Stimulated activated CD4-positive, alpha-beta T cell treated with anti-CD3 and anti-CD28 coated beads, TNF-alpha, amount 100 ng/mL, for 1 hour (primary cell): ENCODE measurements at places on chromosomes 2 and 18.

DNA sequence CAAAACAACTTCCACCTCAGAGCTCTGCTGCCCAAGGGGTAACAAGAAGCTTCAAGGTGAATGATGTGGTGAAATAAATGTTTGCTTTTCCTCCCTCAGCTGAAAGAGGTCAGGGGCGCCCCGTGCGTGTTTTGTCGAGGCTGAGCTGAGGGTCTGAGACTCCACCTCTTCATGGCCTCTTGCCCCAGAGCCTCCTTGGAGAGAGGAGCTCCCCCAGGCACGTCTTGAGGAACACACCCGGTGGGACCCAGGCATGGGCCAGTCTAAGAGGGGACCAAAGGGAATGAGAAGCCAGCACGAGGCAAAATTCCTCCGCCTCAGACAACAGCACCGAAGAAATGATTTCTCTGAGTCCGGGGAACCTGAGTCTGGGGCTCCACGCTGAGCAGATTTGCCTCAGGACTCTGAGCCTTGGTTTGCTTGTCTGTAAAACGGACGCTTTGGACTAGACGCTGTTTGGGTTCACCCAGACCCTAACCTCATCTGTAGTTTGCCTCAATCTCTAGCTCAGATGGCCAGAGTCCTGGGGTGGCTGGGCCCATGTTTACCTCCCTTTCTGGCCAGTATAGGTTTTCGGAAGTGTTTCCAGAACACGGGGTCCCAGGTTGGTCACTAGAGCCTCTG, 56.4 kb upstream of the ODC1 start:
- no peak for DNase-seq

DNA sequence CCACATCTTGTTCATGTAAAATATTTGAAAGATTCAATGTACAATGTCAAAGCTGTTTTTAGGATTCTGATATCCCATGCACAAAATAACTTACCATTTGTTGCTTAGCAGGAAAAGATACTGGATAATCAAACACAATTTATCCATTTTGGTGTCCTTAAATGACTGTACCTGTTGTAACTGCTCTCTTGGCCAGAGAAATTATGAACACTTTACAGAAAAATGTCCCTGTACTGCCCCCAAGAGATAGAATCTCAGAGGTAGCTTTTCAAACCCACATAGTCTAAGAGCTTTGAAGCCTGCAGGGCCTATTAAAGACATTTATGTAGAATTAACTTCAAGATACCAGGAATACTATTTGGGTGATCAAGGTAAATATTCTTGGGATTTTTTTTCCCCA, 12.2 kb upstream of the ME2 start:
- no peak for DNase-seq

GRCh38 chr2:113122364-113122763, 5.0 kb upstream of the IL1RN start:
- DNase-seq = no peak

GRCh38 chr2:187878112-187878511, 323.9 kb upstream of the TFPI start:
- no peak for DNase-seq

DNA sequence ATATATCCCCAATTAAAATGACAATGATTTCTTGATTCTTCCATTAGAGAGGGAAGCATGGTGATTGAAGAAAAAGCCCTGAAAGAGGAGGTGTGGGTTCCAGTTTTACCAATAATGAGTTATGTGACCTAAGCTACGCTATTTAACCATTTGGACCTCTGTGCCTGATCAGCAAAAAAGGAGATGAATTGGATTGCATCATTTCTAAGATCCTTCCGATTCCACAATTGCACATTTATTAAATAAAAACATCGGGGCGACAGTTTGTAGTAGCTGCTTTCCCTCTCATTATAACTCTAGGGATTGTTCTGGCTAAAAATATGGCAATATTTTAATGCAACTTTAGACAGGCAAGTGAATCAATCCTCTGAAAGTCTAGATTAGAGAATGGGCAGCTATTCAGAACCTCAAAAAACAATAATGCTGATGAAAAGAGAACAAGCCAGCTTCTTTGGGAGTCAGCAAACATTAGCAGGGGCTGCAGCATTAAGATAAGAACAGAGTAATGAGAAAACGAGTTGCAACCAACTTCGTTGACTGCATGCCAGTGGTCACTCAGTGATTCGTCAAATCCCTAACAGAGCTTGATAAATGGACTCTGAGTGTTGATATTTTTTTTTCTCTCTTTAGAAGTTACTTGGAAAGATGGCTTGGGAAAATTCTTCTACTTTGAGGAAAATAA, 301.2 kb downstream of the AGPS start:
- DNase-seq = no peak

DNA sequence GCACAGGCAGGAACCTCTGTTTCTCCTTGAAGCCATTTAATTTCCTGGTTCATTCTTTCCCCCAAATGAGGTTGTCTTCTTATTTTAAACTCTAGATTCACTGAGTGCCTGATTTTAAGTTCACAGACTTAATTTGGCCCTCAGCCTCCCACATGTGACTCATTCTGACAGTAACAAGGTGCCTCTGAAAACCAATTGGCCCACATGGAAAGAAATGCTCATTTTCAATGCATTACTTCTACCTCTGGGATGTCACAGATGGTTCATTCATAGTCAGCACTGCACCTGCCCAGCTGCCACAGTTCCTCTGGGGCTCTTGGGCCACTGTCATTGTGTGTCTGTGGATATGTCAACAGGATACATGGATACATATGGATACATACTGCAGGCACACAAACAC, 140.4 kb upstream of the CAPN13 start:
- DNase-seq = no peak

GRCh38 chr2:232282508-232283055, 96.0 kb upstream of the ALPP start:
- no peak for DNase-seq

DNA sequence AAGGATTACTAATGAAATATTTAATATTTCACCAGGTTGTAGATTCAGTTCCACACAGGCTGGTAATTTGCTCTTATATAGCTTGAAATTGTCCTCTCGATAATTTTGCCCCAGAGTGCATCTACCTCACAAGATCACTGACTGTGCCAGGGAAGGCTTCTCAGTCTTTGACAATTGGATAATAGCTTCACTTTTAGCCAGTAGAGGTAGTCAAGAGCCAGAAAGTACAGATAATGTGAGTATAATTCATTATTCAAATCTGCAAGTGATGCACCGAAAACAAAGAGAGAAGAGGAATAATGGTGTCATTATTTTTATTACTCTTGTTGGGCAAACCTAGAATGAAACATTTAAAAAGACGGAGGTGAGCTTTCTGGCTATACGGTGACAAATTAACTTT, 292.8 kb downstream of the EN1 start:
- DNase-seq = no peak

- no peak for DNase-seq
Observed at GRCh38 chr2:46829231-46829995, 86.2 kb downstream of the MCFD2 start.
